Ovary (tissue), 10 donors: ENCODE measurements at places on chromosomes 2 and 18.
A peak's percentile ranks its signal among the peaks of the same experiment; 100 is the strongest.

- DNase-seq = no peak
Measured at GRCh38 chr2:48558456-48558855, 28.5 kb downstream of the STON1 start.

GRCh38 chr18:50341443-50341842, 33.4 kb upstream of the SKA1 start:
- DNase-seq = no peak

- DNase-seq = no peak
Measured at GRCh38 chr2:108978709-108979111, 10.3 kb downstream of the EDAR start.

DNA sequence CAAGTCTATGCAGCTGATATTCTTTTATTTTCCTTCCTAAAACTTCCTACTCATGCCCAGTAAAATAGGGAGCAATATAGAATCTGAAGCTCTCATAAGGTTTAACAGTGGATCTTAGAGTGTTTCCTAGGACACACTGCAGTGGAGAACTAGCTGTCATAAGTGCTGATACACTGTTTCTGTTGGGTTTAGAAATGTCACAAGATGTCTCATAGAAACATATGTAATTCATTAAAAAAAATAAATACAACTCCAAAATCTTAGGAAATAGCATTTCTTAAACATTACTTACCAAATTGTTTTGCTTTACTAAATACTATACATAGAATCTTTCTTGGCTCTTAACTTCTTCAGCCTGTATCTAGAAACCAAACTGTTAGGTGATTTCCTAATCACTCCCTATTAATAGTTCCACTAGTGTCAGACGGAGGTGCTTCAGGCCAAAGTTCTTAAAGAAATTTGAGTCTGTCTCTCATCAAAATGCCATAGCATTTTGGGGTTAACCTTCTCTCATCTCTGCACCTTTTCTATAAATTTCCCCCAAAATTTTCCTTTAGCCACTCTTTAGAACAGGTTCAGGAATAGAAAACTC, 93.7 kb downstream of the CERKL start:
- no peak for DNase-seq

GRCh38 chr2:30514134-30514847, 67.2 kb downstream of the LCLAT1 start:
- no peak for DNase-seq

DNA sequence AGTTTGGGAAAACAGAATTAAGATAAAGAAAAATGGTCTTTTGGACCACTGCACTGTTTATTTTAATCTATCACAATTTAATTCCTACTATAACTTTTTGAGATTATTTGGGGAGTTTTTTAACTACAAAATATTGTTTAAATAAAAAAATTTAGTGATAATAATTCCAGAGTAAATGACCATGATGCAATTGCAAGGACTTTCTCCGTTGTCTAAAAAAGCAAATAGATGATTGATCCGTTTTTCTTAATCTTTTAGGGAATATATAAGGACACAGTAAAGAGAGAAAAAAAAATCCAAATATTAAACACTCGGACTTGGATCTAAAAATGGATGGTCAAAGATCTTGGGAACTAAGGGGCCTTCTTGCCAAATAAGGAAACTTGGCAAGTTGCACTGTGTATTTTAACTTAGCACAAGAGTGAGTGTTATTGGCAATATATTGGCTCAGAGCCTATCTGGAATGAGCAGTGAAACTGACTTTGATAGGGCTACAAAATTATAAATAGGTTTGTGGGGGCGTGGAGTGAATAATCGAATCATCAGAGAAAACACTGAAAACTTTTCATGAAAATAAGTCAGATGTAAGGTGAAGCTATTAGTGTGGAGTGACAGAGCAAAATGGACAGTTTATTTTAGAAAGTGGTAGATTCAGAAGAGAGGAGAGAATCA, 2.0 kb downstream of the MAP3K20 start:
- DNase-seq = no peak

- DNase-seq = no peak
Measured at GRCh38 chr2:108542071-108542470, 7.8 kb downstream of the LIMS1 start.

DNA sequence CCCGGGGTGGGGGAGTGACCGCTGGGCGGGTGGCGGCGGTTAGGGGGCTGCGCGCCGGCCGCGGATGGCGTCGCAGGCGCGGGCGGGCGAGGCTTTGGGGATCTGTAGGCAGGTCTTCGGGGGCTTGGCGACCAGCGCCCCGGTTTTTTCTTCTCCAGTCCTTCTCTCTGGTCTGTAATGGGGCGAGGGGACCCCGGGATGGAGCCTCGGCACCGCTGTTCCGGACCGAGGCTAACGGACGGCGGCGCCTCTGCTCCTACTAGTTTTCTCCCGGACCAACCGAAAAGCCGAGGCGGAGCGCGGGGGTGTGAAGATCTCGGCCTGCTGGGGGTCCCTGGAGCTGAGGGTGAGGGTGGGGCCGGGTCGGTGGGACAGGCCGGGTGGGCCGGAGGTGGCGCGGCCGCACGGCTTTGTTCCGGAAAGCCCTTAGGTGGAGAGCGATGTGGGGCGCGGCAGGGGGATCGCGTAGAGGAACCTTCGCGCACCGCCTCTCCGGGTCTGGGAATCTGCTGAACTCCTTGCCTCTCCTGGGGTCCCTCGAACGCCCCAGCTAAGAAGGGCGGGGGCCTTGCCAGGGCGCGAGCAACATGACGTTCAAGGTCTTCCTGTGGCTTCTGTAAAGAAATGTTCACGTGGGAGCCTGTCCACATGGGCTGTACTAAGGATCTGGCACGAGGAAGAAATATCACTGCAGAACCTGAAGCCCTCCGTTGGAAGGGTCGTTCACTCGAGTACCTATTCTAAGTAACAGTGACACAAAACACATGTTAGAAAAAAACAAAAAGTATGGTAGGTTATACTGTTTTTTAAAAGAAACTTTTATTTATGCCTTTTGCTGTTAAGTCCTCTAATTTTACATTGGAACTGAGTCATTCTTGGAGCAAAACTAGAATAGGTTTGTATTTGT, 861 bp downstream of the SLC39A10 start:
- DNase-seq = peak; percentile 73

GRCh38 chr2:30231996-30232800, 864 bp downstream of the LBH start:
- DNase-seq = peak; percentile 78

GRCh38 chr2:3344897-3345296, 32.7 kb downstream of the EIPR1 start:
- DNase-seq = no peak

GRCh38 chr2:72579591-72580180, 246.1 kb downstream of the EXOC6B start:
- DNase-seq = no peak

GRCh38 chr2:186129767-186130581, 356.1 kb upstream of the ZC3H15 start:
- DNase-seq = no peak

- no peak for DNase-seq
Measured at GRCh38 chr2:190636361-190636760, 12.5 kb upstream of the NAB1 start.

DNA sequence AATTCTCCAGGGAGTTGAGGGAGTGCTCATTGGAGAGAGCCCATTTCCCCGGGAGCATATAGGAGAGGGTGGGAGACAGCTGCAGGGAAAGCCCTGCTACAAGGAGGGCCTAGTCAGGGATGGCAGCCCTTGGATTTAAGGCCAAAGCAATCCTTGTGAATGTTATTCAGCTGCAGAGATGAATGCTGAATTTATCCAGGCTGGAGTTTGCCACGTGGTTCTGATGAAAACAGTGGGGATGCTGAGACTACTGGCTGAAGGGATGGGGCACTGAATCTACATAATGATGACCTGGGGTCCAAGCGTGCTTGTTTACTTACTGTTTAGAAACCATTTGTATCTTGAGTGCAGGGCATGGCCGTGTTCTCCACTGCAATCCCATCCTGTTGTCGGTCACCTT, 35.6 kb upstream of the RNF149 start:
- no peak for DNase-seq

GRCh38 chr2:6074089-6074643, 382.0 kb downstream of the SOX11 start:
- no peak for DNase-seq

DNA sequence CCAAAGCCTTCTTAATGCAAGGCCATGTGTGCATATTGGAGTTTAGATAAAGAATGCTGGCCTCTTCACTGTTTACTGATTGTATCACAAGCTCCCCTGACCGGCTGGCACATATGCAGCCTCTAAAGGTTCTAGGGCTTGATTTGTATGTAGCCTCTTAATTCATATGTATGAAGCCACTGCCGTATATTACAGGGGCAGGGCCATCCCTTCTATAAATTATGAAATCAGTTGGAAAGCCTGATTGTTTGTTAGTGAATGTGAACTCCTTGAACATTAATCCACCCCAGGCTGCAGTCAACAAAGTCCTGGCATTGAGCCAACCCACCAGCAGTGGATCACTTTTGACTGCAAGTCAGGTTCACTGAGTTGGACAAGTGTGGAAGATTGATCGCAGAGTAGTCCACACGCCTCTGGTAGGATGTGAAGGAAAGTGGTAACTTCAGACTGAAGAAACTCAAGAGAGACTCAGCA, 61.6 kb upstream of the PARD3B start:
- DNase-seq = no peak
